ENCODE measurements at places on chromosomes 16 and 17. TPM values are rescaled to one million over a fixed set of nuclear protein-coding genes. Genes with fewer than 3 reads are reported as not detected.

GRCh38 chr16:4239020-4239419 is 2.9 kb downstream of the SRL start:
- no peak for DNase-seq

DNA sequence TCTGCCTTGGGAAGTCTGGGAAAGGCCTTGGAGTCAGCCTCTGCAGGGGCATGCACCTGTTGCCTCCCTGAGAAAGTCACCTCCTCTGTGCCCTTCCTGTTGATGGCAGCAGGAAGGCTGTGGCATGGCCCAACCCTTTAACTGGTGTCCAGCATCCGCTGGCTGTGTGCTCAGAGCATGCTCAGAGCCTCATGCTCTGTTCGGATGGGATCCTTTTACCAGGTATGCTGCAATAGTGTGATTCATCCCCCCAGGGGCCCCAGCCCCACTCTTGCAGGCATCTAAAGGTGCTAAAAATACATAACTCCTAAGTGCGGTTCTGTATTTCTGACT is 24.9 kb downstream of the KLHL36 start:
- no peak for DNase-seq

DNA sequence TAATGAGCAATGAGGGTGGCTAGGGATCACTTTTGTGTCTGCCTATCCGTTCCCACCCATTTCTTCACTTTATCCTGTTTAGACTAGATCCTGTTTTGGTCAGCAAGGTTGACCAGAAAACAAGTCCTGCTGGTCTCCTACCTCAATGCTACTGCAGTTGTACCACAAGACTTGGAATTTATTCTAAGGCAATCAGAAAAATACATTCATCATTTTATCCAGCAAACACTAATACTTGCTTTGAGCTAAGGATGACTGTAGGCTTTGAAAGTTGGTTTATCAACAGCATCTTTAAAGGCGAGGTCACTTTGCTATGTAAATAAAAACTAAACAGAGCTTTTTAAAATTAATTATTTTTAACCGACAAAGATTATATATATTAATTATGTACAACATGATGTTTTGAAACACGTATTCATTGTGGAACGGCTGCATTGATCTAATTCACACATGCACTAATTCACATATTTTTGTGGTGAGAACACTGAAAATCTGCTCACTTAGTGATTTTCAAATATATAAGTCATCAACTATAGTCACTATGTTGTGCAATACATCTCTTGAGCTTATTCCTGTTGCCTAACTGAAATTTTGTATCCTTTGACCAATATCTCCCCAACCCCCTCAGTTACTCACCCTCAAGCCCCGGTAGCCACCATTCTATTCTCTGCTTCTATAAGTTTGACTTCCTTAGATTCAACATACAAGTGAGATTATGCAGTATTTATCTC is 125.9 kb upstream of the HS3ST3A1 start:
- DNase-seq: no peak

DNA sequence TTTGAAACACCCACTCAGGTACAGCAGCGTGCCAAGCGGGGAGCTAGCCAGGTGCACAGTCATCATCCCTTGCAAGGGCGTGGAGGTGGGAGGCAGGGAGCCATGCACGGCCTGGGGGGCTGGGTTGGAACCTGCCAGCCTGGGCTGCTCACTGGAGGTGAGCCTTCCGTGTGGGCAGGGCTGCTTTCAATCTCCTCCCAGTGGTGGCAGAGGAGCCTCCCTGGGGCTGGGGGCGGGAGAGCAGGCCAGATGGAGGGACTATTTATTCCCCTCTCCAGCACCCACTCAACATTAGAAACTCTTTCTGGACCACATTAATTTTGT is 90.3 kb downstream of the KATNIP start:
- no peak for DNase-seq

DNA sequence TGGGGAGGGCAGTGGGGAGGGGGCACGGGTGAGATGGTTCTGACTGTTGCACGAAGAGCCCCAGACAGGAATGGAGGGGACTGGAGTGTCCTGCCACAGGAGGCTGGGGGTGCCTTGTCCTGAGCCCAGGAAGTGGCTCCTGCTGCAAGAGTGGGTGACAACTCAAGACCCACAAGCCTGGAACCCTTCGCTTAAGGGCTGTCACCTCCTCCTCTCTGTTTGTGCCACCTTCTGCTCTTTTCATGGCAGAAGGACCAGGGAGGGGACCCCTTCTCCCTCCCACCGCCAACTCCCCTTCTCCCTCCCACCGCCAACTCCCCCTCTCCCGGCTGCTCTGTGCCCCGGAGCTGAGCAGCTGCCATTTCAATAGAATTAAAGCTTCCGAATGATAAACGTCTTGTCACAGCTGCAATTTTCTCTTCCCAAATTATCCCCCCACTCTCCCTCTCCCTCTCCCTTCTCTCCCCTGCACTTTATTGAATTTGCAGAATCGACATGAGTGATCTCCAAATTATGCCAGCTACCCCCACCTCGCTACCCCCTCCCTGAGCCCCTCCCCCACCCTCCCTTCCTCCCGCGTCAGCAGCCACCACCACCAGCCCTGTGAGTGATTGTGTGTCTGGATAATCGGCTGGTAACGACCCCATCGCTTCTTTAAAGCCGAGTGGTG is 13.7 kb downstream of the GJD3 start:
- no peak for DNase-seq

GRCh38 chr17:61487161-61487988 is 35.2 kb downstream of the TBX4 start:
- no peak for DNase-seq

DNA sequence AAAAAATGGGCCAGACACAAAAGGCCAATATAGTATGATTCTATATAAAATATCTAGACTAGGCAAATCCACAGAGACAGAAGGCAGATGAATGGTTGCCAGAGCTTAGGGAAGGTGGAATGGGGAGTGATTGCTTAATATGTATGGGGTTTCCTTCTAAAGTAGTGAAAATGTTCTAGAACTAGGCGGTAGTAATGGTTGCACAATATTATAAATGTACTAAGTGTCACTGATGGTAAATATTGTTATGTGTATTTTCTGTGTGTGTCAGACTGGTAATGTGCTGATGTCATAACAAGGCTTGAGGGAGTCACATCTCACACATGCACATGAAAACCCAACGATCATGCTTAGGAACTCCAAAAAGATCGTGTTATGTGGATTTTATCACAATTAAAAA is 106.9 kb upstream of the SIAH1 start:
- DNase-seq: no peak

DNA sequence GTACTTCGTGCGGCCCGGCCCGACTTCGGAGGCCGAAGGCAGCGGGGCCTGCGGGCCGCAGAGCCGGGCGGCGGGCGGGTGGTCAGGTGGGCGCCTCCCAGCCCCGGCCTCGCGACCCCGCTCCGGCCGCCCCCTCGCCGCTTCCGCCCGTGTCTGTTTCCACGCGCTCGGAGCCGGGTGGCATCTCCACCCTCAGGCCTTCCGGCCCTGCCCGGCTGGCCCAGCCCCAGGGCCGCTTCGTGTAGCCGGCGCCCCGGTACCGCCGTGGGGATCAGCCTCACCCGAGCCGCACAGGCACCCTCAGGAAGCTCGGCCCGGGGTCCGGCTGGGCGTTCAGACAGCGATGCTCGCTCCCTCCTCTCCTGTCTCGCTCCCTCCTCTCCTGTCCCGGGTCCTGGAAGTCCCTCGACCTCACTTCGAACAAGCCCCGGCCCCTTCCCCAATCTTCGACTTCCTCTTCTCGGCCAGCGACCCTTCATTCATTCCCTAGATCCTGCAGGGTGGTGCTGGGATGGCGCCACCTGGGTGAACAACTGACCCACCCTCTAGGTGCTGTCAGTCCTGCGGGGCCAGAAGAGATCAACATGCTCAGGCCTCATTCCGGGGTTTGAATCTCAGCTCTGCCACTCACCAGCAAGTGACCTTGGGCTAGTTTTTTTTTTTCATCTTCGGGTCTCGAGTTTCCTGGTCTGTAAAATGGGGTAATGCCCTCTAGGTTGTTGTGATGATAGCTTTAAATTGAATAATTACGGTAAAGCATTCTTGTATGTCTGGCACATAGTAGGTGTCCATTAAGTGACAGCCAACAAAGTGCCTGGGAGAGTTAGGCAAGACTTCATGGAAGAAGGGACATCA is 610 bp downstream of the VPS4A start:
- peak; percentile 73 for DNase-seq

GRCh38 chr16:55125818-55126385 is 195.2 kb downstream of the IRX5 start:
- DNase-seq: no peak

DNA sequence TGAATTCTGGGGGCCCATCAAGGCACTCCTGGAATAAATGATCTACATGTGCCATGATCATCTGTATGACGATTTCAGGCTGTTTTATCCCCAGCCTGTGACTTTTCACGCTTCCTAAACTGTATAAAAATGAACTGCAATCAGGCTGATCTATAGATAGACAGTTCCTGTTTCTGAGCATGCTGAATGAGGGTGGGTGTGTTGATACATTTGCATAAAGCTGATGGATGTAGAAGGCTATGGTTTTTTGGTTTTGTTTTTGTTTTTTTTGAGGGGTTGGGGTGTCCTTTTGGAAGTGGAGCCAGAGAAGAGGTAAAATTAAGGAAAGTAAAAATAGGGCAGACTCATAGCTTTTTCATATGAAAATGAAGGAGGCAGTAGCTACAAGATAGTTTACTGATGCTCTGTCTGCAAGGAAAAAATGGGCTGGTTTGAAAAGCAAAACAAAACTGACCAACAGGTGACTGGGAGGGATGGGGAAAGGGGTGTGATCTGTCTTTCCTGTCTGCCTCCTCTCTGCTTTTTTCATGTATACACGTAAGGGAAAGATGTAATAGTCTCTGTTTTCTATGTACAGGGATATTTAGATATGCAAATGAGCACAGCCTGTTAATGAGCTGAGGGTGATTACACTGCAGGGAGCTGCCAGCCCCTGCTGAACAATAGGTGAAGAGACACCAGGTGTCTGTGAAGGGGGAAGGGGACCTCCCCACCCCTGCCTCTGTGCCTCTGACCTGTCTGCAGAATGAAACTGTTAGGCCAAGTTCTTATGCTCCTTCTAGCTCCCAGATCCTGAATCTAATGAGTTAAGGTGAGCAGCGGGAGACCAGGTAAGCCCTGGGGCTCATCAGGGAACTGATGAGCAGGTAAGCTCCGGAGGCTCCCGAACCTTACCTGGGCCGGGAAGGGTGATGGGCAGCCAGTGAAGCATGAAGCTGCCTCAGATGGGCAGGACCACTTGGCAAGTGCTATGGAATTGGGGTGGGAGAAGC is 46.6 kb upstream of the LYRM9 start:
- no peak for DNase-seq

DNA sequence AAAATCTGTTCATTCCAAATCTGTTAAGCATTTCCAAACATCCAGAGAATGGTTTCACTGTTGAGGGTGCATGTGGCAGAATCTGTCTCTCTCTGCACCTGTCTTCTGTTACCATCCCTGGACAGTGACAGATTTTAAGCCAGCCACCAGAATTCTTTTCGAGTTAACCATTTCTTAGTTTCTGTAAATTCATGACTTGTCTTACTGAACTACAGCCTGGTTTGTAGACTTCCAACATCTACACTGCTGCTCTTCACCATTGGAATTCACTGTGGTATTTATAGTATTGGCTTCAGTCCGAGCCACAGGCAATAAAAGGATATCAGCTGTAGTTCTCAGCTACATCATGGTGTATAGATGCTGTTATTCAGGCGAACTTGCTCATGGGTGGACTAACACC is 47.6 kb downstream of the GOSR1 start:
- no peak for DNase-seq

DNA sequence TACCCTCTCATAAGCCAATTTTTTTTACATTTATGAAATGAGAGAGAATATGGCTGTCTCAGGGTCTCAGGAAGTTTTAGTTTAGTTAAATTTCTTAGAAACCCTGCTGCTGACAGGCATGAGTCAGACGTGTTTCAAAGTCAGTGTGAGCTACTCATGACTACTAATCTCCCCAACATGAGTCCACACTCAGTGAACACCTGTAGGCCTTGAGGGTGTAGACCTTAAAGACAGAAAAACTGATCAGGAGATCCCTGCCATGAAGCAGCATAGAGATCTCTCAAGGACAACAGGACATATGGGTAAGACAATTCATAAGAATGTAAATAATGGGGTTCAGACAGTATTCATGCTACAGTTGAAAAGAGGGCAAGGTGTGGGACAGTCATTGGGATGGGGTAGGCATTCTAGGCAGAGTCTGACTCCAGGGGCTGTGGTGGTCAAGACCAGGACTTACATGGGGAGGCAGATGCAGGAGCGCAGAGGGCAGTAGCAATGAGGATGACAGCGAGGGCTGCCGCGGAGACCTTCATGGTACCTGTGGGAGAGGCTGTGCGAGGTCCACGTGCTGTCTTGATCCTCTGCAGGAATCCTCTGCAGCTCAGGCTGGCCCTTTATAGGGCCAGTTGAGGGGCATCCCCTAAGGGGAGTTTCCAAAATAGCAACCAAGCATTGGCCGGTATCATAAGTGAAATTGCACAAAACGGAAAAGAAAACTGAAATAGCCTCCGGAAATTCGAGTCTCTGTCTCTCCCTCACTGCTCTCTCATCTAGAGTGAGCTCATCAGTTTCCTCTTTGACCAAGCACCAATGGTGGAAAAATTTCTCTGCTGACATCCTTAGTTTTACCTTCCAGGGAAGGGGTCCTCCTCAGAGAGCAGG is at the start of gene CCL5:
CCL5 (minus strand) TSS at position 588 of the 882 bp plus-strand sequence.
- no peak for DNase-seq

- DNase-seq: no peak
Observed at GRCh38 chr16:5176505-5176904, 78.9 kb upstream of the EEF2KMT start.

DNA sequence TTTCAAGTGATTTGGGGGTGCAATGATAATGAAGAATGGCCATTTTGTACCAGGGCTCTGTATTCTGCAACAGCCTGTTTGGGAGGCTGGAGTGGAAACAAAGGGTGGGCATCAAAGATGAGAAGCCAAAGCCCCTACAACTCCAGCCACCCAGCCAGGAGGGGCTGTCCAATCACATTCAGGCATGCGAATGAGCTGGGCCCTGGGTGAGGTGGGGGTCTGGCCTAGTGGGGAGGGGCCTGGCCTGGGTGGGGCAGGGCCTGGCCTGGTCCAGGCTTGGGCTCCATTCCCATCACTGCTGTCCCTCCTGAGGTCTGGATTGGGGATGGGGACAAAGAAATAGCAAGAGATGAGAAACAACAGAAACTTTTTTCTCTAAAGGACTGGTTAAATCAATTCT is 6.4 kb downstream of the AOC3 start:
- no peak for DNase-seq

Gene MYO15B
- 24.4 TPM for total RNA-seq

Gene CCL1
- total RNA-seq: not detected

Gene MRPL45
- total RNA-seq: 82.7 TPM

Gene CLEC3A
- 1.1 TPM for total RNA-seq

Gene TUBB3
- total RNA-seq: 31.3 TPM

Gene TBC1D3G
- not detected for total RNA-seq

Gene TMEM220
- not detected for total RNA-seq

Gene ESRP2
- 109 TPM for total RNA-seq
